COR-L47 (cell line): ENCODE measurements at places on chromosomes 3 and 15.

- no peak for DNase-seq
Measured at GRCh38 chr3:25478964-25479726, 51.1 kb downstream of the RARB start.

DNA sequence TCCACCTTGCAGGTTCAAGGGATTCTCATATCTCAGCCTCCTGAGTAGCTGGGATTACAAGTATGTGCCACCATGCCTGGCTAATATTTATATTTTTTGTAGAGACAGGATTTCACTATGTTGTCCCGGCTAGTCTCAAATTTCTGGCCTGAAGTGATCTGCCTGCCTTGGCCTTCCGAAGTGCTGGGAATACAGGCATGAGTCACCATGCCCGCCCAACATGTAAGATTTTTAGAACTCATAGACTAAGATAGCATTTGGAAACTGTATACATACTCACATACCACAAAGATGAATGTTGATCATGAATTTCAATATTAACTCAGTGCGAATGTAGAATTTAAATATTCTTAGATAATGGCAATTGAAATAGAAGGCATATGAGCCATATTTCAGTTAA is 718.9 kb downstream of the NLGN1 start:
- no peak for DNase-seq

GRCh38 chr3:127425505-127426443 is 137.9 kb upstream of the PRR20G start:
- DNase-seq: no peak

- no peak for DNase-seq
Measured at GRCh38 chr3:159062734-159063410, 261.0 kb downstream of the MFSD1 start.

- no peak for DNase-seq
Measured at GRCh38 chr3:107323723-107324122, 53.5 kb upstream of the CCDC54 start.

- DNase-seq: no peak
Measured at GRCh38 chr3:61333192-61333961, 82.1 kb upstream of the FHIT start.

- DNase-seq: no peak
Measured at GRCh38 chr15:48940508-48940907, 23.2 kb downstream of the SHC4 start.

DNA sequence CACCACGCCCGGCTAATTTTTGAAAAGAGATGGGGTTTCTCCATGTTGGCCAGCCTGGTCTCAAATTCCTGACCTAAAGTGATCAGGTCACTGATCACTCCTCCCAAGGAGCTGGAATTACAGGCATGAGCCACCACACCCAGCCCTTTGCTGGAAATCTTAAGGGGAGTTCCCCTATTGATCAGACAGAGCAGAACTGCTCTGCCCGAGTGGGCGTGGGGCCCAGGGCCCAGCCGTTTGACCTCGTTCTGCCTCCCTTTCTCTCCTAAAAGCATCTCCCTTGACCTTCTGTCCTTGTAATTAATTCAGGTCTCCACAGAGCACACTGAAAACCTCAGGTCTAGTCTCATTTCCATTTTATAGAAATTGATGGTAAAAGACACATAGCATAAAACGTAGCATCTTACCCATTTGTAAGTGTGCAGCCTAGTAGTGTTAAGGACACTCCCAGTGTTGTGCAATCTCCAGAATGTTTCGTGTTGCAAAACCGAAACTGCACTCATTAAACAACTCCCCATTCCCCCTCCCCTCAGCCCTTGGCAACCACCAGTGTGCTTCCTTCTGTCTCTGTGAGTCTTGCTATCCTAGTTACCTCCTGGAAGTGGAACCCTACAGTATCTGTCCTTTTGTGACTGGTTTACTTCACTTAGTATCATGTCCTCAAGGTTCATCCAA is 89.3 kb downstream of the SLCO3A1 start:
- peak; percentile 34 for DNase-seq

DNA sequence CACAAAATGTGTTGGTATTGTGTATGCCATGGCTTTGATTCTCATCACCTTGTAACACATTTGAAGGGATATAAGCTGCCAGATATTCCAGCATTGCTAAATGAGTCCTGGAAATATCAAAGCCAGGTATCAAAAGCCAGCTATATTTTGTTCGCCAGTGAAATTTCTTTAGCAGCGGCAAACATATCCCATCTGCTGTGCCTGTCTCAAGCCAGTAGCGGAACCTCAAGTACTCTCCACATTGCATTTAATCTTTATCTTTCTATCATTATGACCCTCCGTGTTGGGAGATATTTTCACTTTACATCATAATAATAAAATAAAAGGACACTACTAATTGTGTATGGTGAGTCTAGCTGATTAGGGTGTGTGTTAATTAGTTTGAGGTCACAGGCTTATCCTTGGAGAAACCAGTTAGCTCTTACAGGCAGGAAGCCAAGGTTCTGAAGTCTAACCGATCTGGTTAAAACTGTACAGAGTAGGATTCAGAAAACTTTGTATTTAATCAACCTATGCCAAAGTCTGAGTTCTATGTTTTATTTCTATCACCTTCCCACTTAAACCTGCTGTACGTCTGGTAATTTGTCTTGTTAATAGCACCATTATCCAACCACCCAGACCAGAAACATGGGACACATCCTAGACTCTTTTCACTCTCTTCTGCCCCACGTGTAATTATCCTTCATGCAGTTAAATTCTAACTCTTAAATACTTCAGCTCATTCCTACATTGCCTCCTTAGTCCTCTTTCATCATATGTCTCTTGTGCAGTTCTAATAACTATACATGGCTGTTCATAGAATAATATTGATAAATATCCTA is 14.5 kb downstream of the TIPARP start:
- no peak for DNase-seq

GRCh38 chr3:143697975-143698374 is 150.3 kb downstream of the SLC9A9 start:
- DNase-seq: no peak

- DNase-seq: no peak
Measured at GRCh38 chr15:65884511-65884910, 15.2 kb downstream of the RAB11A start.

GRCh38 chr3:36663666-36664291 is 100.6 kb downstream of the DCLK3 start:
- no peak for DNase-seq

DNA sequence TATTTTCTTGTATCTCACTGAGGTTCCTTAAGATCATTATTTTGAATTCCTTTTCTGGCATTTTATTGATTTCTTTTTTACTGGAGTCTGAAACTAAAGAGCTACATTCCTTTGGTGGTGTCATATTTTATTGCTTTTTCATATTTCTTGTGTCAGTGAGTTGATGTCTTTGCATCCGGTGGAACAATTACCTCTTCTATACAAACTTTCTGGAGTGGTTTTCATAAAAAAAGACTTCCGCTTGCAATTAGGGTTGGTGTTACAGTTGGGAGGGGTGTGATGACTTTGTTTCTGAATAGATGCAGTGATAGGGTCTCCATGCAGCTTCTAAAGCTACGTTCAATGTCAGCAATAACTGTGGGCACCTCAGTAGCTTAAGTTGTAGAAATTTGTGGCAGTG is 181.7 kb downstream of the LPP start:
- DNase-seq: no peak

DNA sequence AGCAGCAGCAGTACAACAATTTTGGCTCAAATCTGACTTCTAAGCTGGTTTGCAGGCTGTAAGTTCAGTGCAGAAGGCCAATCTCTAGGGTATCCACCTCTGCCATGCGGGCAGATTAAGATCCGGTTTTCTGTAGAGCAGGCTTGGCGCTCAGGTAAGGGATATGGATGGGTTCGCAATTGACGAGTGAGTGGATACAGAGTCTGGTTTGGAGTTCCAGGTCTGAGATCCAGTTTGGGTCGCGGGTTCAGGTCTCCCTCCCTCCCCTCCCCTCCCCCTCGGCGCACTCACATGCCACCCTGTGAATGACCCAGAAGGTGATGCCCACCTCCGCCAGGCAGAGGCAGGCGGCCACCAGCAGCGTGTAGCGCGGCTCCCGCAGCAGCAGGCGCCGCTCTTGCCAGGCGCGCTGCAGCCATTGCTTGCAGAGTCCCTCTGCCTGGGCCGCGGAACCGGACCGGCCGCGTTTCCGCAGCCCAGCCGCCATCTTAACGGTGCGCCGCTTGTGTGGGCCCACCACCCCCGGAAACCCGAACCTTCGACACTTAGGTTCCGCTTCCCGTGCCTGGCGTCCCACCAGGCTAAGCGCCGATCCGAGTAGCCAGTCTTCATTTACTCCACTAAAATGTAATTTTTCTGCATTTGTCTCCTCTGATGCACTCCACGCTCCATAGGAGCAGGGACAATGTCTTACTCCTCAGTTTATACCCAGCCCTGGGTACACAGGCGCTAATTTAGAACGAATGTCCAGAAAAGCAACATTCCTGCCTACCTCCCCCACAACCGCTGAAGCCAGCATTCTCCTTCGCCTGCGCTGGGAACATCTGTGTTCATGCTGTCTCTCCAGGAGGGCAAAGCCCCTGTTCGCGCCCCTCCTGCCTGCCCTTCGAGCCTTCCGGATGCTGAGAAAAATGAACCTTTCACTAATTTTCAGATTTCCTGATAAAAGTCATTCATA is at the start of gene ALG3:
Gene ALG3 (minus strand): TSS at position 509 of the 958 bp plus-strand sequence. CDS start 22 bp downstream, at position 487.
- peak; percentile 92 for DNase-seq

DNA sequence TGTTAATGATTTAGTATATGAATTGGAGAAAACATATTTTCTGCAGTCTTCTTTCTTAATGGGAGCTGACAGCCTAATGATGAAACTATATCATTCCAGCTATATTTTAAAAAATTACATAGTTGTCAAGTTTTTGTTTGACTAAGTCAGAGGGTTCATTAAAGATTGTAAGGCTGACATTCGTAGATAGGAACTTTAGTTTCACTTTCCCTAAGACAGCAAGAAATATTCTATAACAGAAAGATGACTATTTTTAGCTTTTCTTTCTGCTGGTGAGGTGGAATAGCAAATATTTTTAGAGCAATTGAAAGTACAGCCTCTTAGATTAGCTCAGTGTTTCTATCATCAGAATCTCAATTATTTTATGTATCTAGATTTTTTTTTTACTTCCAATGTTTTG is 60.2 kb downstream of the PIAS1 start:
- DNase-seq: no peak

DNA sequence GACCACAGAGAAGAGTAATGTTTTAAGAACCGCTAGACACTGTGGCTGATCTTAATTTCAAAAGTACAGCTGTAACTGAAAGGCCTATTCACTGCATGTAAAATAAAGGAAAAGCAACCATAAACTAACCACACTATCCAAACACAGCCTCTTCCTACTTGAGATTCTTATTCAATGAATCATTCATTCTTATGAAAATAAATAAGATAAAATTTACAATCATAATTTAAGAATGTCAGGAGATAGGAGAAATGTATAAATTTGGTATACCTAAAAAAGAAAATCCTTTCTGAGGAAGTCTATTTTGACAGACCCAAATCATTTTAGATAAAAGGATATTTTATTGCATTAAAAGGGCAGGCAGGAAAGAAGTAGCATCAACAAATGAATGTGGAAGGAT is 533.5 kb upstream of the ZNF385D start:
- no peak for DNase-seq

- DNase-seq: no peak
Measured at GRCh38 chr15:73751899-73752805, 999 bp downstream of the INSYN1 start.

- no peak for DNase-seq
Measured at GRCh38 chr3:126016616-126017015, 47.6 kb downstream of the ROPN1B start.

- DNase-seq: no peak
Measured at GRCh38 chr15:68479406-68479805, 47.4 kb upstream of the ITGA11 start.

DNA sequence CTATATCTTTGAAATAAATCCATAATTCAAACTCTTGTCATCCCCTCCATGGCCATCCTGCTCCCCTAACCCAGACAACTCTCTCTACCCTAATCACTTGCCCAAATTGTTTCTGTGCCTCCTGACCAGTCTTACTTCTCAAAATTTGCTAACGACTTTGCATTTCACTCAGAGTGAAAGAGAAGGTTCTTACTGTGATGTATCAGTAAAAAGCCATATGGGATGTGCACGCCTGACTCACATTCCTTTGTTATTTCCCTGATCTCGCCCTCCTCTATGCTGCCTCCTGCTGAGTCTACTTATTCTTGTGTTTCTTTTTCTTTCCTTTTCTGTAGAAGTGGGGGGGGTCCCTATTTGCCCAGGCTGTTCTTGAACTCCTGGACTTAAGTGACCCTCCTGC is 487.2 kb upstream of the FRG2C start:
- DNase-seq: no peak

GRCh38 chr3:57080171-57080570 is 19.7 kb downstream of the SPATA12 start:
- DNase-seq: no peak

- DNase-seq: no peak
Measured at GRCh38 chr3:150110097-150110496, 139.4 kb upstream of the PFN2 start.

GRCh38 chr3:52094571-52095485 is 38.5 kb upstream of the DUSP7 start:
- DNase-seq: no peak

- no peak for DNase-seq
Measured at GRCh38 chr15:65326117-65326526, 21.6 kb downstream of the RNU5B-1 start.

DNA sequence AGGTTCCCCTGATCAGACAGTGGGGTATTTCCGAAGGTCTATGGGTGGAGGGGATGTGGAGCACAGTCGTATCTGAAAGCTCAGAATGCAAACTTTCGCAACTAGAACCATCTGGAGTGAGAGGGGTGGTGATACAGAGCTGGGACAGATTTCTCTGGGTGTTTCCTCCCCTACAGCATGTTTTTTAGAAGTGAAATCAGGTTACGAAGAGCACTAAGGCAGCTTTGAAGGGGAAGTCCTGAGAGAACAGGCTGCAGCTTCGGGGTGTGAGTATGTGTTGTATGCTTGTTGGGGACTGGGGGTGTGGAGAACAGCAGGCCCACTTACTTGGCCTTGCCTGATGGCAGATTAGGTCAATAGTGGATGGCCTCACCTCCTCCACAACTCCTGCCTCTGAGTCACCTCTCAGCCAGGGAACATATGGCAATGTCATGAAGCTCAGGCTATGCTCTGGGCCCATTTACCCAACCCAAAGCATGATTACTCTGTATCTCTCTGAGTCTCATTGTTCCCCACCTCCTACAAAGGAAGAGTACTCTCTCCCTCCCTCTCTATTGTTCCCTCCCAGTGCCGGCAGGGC is 107.2 kb upstream of the RASGRP1 start:
- DNase-seq: no peak

DNA sequence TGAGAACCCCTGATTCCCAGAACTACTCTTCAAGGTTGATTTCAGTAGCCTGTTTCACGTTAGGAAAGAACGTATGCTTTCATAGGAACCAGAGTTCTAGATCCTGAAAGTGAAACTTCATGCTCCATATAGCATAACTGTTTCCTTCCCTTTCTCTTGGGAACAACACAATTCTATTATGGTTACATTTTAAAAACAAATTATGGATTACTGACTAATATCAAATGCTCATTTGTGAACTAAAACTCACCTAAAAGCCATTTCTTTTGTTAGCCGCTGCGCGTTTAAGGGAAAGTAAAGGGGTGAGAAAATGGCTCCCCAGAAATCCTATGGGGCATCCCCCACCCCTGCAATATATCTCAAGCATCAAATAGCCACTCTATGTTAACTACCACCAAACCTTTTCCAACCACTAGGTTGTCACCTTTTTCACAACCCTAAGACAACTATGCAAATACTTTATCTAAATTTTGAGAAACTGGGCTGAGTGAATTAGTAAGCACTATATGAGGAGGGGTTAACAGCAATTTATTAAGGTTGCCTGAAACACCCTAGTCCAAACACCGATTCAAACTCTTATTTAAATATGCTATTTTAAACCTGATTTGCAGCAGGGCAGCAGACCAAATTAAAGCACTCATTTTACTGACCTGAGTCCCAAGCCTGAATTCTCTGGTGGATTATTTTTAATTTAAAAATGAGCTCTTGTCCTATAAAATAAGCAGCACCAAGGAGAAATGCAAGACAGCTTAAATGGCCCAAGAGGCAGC is 2.4 kb downstream of the SIAH2 start:
- DNase-seq: no peak
